ENCODE measurements at places on chromosomes 5 and 9.

DNA sequence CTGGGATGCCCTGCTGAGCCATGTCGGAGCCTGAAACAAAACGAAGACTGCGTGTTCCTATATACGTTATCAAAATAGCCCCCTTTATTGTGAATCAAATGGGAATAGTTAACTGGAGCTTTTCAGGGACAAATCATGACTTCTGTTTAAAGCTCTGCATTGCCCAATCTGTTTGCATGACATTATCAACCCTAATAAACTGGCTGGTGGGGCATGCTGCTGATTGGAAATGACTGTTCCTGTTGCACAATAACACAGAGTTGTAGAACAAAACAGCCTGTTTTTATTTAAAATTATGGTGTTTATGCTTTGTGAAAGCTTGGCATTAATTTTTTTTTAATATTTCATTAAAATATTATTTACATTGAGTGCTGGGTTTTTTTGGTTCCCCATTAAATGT is 215.5 kb downstream of the TMEM167A start:
- no peak for DNase-seq

DNA sequence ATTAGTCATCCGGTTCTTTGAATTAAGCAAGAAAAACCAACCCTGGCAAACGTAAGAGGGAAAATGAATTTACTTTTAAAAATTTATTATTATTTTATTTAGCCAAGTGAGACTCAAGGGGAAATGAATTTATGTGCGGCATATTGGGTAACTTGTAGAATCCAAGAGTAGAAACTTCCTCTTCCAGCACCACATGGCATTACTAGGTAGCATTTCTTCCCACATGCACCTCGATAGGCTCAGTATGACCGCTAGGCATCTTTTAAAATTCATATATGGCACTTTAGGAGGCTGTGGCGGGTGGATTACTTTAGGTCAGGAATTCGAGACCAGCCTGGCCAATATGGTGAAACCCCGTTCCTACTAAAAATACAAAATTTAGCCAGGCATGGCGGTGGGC is 17.6 kb upstream of the MYO10 start:
- no peak for DNase-seq

DNA sequence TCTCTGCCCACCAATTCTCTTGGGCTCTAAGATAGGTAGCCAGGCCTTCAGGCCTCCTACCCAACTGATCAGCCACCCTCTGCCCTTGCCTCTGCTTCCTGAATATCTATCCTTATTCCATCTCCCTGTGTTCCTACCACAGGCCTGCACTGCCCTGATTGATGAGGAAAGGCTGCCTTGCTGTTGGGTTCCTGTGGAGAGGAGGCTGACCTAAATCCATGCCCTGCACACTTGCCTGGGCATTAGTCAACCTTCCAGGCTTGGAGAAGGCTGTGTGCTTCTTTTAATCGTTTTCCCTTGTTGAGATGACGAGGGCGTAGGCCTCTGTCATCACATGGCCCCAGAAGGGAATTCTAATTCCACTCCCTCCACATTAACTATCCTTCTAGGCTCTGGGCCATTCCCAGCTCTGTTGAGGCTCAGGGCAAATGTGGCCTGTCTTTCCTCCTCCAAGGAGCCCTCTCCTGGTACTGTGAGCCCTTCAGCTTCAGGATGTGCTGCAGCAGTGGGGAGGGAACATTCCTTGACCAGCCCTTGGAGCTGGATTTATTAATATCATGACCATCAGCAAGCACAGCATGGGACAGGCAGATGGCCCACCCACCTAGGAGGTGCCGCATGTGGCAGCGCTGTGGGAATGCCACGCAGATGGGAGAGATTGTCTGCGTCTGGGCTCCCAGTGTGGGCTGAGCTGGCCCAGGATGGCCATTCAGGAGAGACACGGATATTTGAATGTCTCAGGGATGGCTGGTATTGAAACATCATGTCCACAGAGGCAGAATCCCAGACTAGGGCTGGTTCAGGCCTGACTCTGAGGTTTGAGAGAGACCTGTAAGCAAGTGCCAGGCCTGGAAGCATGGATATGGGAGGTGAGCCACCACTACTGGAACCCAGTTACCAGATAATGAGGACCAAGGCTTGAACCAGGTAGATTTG is 40.9 kb downstream of the ANGPTL2 start:
- no peak for DNase-seq

- no peak for DNase-seq
Observed at GRCh38 chr5:172255444-172255843, 28.1 kb downstream of the UBTD2 start.

DNA sequence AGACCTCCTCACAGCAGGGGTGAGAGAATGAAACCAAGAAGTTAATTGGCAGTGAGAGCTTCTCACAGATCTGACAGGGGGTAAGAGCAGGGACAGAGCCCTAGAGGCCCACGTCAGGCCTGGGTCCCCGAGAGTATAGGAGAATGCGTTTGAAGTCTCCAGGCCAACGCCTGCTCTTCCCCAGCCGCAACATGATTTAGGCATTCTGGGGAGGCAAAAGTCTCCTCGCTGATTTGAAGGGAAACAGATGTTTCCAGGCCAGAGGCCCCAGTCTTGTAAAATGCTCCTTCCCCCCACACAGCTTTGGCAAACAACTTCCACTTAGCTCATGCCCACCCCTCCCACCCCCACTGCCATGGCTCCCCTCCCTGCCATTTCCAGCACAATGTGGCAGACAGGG is 239.2 kb upstream of the TRIM32 start:
- no peak for DNase-seq

DNA sequence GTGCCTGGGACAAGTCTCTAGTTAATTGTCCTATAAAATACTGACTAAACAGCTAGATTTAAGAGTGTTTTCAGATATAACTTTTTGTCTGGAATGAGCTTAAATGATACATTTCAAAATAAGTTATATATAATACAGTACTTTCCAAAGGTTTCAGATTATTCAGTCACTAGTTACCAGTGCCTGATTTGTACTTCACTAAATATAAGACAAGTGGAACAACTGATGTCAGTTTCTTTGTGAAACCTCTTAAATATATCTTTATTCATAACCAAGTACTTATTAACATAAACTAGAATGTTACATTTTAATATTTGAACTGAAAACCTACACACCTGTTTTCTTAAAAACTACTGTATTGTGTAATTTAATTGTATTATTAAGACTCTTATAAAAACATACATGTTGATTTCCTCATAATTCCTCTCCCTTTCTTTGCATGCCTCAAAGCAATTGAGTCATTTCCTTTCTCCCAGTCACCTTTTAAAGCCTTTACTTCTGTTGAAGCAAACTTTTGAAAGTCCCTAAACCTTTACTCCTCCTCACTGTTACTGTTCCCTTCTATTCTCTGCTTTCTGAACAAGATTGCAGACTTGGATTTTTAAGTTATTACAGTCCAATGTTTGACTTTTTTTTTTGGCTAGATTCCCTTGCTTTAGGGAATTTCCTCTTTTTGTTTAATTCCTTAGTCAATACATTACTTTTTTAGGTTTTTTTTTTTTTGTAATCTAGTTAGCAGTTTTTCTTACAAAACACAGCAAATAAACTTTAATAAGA is 8.7 kb upstream of the SEMA6A start:
- DNase-seq = no peak

GRCh38 chr9:33024126-33024965 is 727 bp upstream of the DNAJA1 start:
- DNase-seq = no peak

- no peak for DNase-seq
Observed at GRCh38 chr5:112586596-112587062, 151.1 kb upstream of the APC start.

GRCh38 chr9:126756238-126756637 is 48.6 kb upstream of the ZBTB43 start:
- DNase-seq = no peak

- no peak for DNase-seq
Observed at GRCh38 chr5:38468978-38469706, 87.3 kb downstream of the LIFR start.

GRCh38 chr9:12718482-12719026 is 25.4 kb downstream of the TYRP1 start:
- no peak for DNase-seq

DNA sequence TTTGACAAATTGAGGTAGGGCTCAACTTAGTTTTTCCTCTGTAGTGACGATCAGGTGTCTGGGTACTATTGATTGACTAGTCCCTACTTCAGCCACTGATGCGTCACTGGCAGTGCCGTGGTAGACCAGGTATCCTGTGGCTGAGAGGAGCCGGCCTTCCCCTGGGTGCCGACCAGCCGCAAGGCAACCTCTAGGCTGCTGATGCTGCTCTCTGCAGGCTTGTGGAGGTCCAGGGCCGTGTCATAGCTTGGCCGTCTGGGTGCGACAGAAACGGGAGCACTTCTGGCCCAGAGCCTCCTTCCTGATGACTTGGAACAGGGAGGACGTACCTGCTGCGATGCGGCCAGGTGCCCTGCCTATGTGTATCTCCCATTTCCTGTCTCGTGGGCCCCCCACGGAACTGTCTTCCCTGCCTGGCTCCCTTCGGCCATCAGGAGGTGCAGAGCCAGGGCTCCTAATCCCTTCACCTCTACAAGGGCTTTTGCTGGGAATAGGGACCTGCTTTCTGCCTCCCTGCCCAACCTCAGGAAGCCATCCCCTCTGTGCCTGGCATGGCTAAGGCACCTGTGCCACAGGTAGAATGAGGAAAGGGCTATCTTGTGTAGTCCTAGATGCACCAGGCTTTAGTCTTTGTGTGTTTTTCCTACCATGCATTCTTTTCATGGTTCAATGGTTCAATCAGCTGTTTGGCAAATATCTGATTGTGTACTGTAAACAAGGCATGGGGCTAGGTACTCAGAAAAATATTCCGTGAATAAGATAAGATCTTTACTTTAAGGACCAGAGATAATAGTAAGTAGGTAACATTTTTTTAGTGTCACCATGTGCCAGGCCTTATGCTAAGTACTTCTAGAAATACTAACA is 44.6 kb downstream of the MVB12B start:
- no peak for DNase-seq

DNA sequence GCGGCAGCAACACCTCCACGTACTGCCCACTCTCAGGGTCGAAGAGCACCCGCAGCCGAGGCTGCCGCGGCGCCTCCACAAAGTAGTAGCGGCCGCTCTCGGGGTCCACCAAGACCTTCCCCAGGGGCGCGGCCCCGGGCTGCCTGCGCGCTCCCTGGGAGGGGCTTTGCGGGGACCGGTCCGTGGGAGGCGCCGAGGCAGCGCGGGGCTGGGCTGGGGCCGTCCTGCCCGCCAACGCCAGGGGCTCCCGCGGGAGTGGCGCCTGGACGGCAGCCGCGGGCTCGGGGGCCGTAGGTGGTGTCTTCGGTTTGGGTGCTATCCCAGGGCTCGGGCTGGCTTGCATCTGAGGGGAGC is 2.6 kb upstream of the MZB1 start:
- DNase-seq = no peak

DNA sequence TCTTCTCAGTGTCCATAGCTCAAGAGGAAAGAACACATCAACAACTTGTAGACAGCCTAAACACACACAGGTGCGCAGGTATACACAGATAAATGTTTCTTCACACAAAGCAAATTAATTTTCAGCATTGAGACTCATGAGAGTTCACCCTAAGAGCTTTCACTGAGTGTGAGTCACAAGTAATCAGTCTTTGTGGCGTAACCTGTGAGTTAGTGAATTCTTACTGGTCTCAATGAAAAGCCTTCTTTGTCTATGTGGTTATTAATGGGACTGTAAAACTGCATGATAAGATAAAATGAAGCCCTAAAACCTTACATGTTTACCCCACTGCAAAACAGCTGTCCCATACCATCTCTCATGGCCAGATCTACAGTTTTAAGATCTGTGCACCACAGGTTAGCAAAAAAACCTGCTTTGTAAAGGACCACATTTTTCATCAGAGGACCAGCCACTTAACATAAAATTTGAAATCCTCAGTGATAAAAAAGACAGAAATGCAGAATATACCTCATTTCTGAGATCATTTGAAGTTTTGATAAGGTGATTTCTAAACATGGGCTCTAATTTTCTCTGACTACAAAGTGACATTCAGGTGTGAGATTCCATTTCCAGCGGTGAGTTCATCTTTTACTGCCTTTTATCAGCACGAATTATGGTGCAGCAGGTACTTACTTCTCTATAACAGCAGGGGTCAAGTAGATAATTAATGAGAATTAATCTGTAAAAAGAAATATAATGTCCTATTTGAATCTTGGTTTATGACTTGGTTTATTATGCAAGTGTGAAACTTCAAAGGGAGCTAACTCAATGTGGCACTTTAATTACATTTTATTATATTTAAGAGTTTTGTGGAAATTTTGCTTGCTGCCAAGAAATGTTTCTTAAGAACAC is 335.7 kb upstream of the PIK3R1 start:
- no peak for DNase-seq

DNA sequence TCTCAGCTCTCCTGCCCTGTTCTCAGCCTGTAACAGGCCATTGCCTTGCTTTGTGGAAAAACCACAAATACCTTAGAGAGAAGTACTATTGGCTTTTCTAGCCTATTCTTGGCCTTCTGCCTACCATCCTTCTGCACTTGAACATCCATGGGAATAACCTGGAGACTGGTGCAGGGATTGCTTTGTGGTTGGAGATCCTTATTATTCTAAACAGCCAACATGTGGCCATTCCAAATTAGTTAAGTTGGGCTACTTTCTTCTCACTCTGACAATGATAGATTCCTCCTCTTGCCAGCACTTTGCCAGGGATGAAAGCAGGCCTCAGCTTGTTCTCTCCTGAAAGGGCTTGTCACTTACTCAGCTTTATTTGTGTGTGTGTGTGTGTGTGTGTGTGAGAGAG is 240.4 kb downstream of the GLIS3 start:
- DNase-seq = no peak

DNA sequence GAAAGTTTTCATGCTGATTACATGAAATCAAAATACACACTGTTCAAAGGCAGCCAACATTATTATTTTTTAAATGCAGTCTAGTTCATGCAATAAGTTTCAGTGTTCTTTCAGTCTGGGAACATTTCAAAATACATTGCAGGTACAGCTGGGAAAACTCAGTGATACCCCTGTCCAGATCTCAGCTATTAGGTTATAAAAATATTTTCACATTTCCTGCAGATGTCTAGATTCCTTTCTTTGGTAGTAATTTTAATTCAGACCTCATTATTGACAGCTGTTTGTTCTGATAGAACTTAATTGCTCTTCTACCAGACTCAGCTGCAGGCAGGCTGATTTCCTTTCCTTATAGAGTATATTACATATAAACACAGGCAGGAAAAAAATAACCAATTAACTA is 556.8 kb upstream of the DMAC1 start:
- DNase-seq = no peak

- DNase-seq = no peak
Observed at GRCh38 chr9:23686257-23686656, 139.8 kb downstream of the ELAVL2 start.

- no peak for DNase-seq
Observed at GRCh38 chr5:68273717-68274409, 58.3 kb downstream of the PIK3R1 start.

DNA sequence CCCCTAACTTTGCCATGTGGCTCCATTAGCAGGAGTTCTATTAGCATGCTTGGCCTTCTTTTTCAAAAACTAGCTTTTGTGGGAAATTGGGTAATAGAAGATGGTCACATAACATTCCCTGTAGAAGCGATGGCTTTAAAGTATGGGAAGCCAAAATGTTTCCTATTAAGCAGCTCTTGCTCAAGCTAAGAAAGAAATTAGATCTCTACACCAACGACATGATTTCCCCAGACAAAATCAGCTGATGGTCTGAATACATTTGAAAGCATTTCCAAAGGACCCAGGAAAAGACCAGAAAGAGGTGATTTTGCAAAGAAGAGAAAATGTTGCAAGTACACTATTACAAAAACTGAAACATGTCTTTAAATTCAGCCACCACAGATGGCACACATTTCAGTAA is 4.8 kb upstream of the NFIL3 start:
- DNase-seq = no peak

- DNase-seq = no peak
Observed at GRCh38 chr5:158388021-158388420, 529.1 kb upstream of the CLINT1 start.

GRCh38 chr9:131814707-131815106 is 74.8 kb upstream of the RAPGEF1 start:
- no peak for DNase-seq
